ENCODE measurements at places on chromosomes 7 and 10.

DNA sequence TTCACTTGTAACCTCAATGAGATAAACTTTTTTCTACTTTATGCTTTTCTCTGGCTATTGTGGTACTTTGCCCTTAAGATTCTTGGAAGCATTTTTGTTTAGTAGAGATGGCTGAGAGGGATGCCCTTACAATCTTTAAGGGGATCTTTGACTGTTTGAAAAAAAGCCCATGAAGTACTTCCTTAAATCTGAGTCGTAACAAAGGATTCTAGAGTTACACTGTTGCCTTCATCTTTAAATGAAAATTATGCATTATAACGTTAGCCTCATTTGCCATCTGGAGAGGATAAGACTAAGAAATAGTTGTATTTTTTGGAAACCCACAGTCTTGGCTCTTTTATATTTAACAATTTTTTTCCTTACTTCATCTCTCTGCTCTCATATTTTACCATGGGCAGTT, 37.8 kb upstream of the FZD1 start:
- no peak for ATAC-seq

DNA sequence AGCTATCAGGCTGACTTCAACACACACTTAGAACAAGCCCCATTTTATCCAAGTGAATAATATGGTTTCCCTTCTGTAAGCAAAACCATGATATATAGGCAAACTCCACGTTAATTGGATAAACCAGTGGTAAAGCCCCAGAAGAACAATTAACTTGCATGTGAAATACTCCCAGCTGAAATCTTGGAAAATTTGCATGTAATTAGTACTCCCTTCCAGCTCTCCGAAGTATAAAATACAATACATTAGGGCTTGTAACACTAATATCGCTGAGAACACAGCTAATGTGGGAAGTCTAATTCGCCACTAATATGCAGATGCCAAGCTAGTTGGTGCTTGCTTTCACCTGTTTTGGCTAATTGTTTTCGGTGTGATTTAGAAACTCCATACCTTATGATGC, 859.0 kb upstream of the AUTS2 start:
- ATAC-seq: no peak

GRCh38 chr10:104146882-104147281, 24.9 kb downstream of the SFR1 start:
- no peak for ATAC-seq

GRCh38 chr7:55504093-55504859, 68.0 kb downstream of the VOPP1 start:
- no peak for ATAC-seq

DNA sequence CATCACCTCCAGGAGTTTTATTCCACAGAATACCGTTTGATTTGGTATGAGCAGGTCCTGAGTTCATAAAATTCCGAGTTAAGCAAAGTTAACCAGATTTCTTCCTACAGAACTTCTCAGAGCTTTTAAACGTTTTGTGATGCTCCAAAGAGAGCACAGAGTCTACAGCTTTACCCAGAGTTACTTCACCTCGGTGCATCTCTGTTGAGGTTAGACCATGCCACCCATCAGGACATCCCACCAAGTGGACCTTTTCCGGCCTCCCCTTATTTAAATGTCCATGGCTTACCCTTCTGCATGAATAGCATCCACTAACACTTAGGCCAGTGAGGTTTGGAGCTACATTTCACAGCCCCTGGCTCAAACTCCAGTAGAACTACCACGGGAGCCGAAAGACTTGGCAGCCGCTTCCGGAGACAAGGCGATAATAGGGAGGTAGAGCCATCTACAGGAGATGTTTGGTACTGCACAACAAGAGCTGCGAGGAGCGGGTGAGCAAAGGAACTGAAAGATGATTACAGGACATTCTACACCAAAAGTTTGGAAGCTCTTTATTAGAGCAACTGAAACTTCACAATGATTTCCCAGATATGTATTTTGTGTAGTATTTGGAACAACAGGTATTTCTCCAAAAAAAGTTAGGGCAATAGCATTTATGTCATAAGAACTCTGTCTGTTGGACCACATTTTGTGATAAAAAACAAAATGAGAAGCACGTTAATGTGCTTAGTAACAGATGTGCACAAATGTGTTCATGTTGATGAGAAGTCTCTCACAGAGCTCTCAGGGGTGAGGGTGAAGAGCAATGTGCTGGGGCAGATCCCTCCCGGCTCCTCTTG, 174.7 kb downstream of the HERPUD2 start:
- peak; percentile 62 for ATAC-seq

- no peak for ATAC-seq
Measured at GRCh38 chr10:17792991-17793390, 16.2 kb upstream of the MRC1 start.

GRCh38 chr10:79244841-79245504, 102.3 kb upstream of the PPIF start:
- no peak for ATAC-seq

- no peak for ATAC-seq
Measured at GRCh38 chr7:127207806-127208205, 44.9 kb downstream of the GRM8 start.

DNA sequence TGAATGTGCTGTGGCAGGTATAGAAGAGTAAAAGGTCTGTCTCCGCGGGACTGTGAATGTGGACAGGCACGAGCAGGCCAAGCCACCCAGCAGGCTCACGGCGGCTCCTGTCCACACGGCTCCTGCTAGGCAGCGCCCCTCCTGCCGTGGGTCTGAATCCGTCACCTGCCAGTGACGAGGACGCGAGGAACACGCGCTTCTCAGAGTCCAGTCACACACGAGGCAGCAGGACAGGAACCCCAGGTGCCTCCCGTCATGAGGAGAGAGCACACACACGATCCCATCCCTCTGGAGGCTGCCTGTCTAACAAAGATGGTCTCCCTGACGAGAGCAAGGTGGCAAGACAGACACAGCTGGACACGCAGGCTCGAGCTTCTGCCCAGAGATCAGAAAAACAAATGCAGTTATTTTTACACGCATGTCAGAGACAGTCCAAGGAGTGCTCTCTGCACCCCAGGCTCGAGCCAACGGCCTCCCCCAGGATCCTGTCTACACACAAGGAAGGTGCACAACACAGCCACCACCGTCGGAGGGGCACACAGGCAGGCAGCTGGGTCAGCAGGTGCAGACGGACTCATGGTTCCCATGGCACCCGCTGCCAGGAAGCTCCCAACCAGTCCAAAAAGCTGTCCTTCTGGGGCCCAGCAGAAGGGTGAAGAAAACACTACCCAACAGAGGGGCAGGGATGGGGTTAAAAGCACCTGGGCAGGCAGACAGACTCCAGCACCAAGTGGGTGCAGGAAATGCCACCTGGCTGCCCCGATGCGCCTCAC, 103.2 kb downstream of the MAD1L1 start:
- no peak for ATAC-seq

- no peak for ATAC-seq
Measured at GRCh38 chr7:20892776-20893175, 106.1 kb upstream of the SP8 start.

DNA sequence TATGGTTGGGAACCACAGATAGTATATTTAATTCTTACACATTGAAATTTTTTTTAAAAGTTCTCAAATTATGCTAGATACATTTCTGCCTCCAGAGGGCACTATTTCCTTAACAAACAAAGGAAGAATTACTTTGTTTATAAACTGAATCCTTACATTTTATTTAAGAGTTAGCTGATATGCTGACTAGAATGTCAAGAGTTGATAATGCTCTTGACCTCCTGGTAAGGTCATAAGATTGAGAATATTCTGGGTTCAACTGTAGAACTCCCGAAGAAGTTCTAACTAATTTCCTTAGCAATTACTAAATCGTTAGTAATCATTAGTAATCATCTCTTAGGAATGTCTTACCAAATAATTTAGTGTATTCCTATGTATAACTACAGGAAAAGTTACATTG, 95.3 kb upstream of the CYP26C1 start:
- ATAC-seq: no peak

- peak; percentile 56 for ATAC-seq
Measured at GRCh38 chr10:63421591-63421990, 44.2 kb downstream of the JMJD1C start.

GRCh38 chr10:7424919-7425318, 14.1 kb upstream of the SFMBT2 start:
- ATAC-seq: no peak

GRCh38 chr7:158508802-158509385, 78.7 kb downstream of the PTPRN2 start:
- ATAC-seq: no peak

DNA sequence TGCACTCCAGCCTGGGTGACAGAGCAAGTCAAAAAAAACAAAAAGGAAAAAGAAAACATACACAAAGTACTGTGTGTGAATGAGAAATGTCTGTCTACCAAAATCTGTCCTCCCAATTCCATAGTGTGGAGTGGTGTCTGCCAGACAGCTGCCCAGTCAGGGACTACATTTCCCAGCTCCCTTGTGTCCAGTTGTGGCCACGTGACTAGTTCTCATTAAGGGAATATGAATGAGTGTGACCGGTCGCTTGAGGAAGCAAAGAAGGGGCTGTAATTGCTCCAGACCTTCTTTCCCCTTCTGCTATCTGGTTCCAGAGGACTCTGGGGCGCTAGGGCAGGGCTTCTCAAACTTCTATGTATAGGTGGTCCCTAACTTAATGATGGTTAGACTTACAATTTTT, 204.1 kb downstream of the PHTF2 start:
- ATAC-seq: no peak

DNA sequence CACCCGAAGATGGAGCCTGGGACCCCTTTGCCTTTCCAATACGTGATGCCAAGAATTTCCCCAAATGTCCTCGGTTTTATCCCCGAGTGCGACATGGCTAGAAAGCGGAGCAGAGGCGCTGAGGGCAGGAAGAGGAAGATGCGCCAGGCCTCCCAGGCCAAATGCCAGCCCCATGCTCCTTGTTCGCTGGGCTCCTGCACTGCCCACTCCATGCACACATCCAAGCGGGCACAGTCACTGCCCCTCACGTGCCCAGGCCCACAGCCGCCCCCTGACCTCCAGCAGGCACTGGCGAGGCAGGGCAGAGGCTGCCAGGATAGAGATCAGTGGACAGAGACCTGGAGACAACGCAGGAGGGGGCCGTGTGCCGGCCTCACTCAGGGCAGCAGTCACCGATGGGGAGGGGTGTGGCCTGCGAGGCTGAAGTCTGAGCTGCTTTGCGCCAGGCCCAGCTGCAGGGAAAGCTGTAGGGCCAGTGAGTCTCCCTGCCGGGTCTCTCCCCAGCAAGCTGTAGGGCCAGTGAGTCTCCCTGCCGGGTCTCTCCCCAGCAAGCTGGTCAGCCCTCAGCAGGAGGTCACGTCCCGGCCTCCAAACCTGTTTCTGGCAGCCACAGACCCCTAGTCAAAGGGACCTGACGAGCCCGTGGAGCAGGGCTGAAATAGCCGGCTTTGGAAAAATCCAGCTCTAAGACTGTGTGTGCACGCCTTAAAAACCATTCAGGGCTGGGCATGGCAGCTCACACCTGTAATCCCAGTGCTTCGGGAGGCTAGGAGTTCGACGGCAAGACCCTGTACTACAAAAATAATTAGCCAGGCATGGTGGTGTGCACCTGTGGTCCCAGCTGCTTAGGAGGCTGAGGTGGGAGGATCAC, 100.6 kb upstream of the DIP2C start:
- no peak for ATAC-seq

GRCh38 chr10:58140054-58140453, 127.6 kb downstream of the IPMK start:
- ATAC-seq: no peak

- no peak for ATAC-seq
Measured at GRCh38 chr7:147912291-147912690, 678.3 kb upstream of the C7orf33 start.

- ATAC-seq: no peak
Measured at GRCh38 chr7:80475383-80475782, 36.5 kb downstream of the GNAT3 start.

DNA sequence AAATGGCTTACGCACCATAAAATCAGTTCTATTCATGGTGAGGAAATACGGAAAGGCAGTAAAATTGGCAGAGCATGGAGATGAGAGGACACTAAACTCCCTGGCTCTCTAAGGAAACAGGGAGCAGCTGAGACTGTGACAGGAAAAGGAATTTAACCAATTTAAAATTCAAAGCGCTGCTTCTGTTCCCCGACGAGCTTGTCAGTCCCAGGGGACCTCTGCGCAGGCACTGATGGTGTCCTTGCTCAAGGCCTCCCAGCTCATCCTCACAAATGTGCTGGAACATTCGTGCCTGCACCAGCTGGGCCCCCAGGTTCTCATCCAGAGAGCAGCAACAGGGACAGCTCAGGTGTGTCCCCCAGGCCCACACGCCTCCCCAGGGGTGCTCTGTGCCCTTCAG, 101.4 kb downstream of the MAD1L1 start:
- ATAC-seq: no peak

DNA sequence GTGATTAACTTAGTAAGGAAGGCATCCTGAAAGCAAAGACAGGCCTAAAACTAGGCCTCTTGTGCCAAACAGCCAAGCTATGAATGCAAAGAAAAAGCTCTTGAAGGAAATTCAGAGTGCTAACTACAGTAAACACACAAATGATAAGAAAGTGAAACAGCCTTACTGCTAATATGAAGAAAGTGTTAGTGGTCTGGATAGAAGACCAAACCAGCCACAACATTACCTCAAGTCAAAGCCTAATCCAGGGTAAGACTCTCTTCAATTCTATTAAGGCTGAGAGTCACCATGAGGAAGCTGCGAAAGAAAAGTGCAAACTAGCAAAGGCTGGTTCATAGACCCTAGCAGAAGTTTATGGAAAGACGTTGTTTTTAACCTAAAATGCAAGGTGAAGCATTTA, 66.0 kb downstream of the IPMK start:
- ATAC-seq: no peak

GRCh38 chr7:150311146-150311545, 12.0 kb upstream of the LRRC61 start:
- no peak for ATAC-seq

DNA sequence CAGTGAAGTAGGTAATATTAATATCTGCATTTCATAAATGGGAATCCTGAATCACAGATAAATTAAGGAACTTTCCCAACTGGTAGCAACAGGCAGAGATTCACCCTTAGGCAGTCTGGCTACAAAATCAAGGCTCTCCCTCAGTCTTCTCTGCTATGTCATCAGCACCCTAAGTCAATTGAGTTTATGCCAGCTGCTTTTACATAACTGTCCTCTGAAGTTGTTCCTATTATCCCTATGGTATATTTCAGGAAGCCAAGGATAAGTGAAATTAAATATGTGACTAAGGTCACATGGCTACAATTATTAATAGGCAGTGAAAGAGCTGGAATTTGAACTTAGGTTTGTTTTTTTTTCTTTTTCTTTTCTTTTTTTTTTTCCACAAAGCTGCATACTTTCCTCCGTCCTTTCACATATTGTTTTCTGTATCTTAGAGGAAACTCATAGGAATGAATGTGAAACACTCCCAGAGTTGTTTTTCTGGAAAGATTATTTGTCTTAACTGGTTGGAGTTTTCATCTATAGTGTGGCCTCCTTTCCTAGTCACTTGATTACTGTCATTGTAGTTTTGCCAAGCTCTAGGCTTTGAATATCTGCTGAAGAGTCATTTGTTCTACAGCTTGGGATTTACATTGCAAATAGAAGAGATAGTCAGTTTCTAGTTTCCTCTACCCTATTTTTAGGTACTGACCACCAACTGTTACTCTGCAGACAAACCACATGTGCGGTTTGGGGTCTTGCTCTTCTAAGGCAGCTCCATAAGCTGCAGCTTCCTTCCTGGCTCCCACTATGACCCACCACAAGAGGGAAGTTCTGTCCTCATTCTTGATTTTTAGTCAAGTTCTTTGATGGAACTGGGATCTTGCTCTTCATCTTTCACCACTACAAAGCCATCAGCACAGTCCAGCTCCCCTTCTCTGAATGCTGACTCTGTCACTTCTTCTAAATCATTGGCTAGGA, 338.0 kb upstream of the KIAA1217 start:
- ATAC-seq: no peak
